Right kidney (tissue), 9 donors: ENCODE measurements at places on chromosomes 2 and 18.

GRCh38 chr2:44120428-44120827 lies 48.2 kb upstream of the PPM1B start:
- no peak for DNase-seq

DNA sequence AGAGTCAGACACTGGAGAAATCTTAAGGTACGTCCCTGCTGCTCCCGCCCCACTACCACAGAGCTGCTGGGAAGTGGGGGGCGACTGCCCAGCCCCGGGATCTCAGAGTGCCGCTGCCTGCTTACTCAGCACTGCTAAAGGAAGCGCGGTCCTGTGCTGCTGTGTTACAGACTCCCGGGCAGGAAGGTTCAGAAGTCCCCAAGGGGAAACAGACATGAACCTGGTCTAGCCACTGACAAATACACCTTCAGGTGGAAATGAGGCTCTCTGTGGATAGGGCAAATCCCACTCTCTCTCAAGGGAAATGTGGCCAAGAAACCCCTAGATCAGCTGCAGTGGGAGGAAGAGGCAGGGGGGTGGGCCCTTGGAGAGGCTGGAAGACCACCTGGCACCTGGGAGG lies 13.7 kb downstream of the MTERF4 start:
- DNase-seq, result no peak

GRCh38 chr2:107064750-107065149 lies 178.8 kb upstream of the ST6GAL2 start:
- no peak for DNase-seq

DNA sequence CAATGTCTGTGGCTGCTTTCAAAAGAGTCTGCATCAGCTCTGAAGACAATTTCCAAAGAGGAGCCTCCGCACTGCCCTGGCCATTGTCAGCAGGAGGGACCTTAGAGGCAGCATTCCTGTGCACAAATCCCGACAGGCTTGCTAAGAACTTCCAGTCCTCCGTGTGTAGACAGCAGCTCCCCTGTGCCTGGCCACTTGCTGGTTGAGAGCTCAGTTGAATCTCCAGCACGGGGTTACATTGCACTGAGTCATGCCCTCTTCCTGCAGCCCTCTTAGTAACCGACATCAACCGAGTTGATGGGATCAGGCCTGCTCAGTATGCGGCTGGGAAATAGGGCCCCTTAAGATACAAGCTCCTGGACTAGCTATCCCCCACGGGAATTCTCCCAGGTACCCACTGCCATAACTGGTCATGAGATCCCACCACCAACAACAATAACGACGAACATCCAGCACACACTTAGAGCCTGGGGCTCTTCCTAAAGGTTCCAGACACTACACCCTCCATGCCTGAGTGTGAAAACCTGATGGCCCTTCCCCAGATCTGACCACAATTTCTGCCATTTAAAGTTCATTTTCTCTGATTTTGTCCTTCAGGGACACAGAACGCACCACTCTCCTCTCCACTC lies 12.0 kb downstream of the ATP6V1B1 start:
- DNase-seq, result no peak

GRCh38 chr2:104690255-104690984 lies 163.5 kb upstream of the POU3F3 start:
- no peak for DNase-seq

DNA sequence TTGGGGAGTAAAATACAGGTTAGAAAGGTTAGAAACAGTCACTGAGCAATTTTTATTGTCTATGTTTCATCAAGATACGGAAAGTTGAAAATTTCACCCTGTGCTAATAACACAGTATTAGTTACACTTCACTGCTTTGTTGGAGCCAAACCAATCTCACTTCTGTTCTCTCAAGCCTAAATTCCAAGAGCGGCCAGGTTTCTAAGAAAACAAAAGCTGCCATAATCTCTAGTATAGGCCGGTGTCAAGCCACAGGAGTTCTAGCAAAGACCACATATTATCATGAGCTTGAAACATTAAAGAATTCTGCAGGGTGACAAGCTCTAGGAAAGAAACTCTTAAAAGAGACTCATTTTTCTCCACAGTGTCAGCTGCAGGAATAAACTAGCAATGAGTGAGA lies 128.7 kb downstream of the TXNL1 start:
- DNase-seq, result peak; percentile 8

DNA sequence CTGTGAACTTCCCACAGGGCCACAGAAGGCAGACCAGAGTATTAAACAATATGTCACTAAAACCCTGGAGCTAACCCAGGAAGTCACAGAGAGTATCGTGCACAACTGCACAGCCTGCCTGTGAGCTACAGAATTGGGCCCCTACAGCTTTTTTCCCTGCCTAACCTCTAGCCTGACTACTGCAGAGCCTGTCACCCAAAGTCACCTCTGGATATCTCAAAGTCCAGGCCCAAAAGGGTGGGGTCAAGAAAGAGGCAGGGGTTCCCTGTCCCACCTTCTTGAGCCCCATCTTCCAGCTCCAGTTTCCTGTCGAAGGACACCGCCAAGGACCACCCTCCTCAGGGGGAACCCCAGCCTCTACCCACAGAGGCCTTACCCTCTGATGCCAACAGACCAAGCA lies 13.5 kb downstream of the GAD1 start:
- DNase-seq, result no peak

DNA sequence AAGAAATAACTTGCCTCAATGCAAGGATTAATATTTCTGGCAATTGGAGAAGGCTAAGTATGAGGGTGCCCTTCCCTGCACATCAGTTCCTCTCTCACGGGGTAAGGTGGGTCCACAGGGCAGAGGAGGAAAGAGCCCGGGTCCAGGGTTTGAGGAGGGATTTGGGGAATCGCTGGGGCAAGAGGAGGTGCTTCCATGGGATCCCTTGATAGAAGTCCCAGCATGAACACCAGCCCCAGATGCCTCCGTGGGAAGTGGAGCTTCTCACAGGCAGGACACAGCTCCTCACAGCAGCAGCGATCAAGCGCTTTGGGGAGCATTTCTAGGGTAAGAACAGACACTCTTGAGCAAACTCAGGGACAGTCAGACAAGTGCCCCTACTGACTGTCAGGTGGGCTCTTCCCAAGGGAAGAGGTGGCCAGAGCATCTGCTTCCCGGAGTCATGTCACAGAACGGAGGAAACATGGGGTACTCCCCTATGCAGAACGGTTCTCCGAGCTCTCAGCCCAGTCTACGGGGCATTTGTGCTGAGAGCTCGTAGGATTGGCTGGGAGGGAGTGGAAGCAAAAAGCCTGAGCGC lies 218.9 kb upstream of the ARL4C start:
- DNase-seq, result no peak

- no peak for DNase-seq
These were observed 42.0 kb upstream of the CREB1 start for GRCh38 chr2:207487650-207488311.
